ENCODE measurements at places on chromosomes 4 and X. TPM values are rescaled to one million over a fixed set of nuclear protein-coding genes. Genes with fewer than 3 reads are reported as not detected.

DNA sequence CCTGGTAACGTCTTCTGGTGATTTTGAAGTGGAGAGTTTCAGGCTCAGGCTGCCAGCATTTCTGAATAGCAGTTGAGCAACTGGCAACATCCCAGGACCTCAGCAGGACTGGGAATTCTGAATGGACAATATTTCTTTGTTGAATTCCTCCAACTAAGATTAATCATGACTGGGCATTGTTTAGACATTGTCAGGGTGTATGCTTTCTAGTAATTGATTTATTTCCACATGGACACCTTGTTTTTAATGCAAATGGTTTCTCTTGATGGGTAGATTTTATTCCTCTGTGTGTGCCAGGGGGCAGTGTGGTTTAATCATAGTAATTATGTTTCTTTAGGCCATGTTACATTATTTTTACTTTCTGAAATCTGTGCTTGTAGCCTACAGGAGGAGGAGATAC is 1004.7 kb upstream of the LCORL start:
- no peak for DNase-seq
- H3K4me1 ChIP-seq: no peaks in the 10 kb centered on the region
- H3K36me3 ChIP-seq: no peaks in the 10 kb centered on the region
- no peak overlapping the region for H3K4me3 ChIP-seq

Gene FAM193A
- total RNA-seq: 23.5 TPM

DNA sequence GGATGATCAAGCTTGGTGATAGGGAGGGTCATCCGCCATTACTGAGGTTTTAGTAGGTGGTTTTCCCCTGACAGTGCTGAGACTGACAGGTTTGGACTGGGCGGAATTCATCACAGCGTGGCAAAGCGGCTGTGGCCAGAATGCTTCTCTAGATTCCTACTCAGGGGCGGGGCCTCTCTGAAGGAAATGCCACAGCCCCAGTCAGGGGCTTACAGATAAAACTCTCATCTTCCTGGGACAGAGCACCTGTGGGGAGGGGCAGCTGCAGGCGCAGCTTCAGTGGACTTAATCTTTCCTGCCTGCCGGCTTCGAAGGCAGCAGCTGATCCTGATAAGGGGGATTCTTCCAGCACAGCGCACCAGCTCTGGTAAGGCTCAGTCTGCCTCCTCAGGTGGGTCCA is 316.7 kb downstream of the RPA4 start:
- H3K4me3 ChIP-seq: no peak overlapping the region
- H3K36me3 ChIP-seq: no peaks in the 10 kb centered on the region
- no peak overlapping the region for H3K27ac ChIP-seq
- no peaks in the 10 kb centered on the region for H3K4me1 ChIP-seq
- DNase-seq: no peak
- peaks cover 3% of the 10 kb centered on the region for H3K27me3 ChIP-seq

Gene LANCL3
- 0.06 TPM for total RNA-seq

DNA sequence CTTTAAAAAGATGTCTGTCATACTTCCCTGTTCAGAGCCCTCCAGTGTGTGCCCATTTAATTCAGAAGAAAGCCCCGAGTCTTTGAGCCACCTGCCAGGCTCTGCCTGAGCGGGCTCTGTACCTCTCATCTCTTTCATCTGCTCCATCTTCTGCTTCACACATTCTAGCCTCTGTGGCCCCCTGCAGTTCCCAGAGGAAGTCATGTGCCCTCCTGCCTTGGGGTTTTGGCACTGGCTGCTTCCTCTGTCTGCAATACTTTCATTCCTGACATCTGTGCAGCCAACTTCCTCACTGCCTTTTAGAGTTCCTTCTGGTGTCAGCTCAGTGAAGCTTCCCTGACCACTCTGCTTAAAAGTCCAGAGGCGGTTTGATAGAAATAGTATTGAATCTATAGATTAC is 6.2 kb upstream of the STK32B start:
- DNase-seq: peak; percentile 34
- no peaks in the 10 kb centered on the region for H3K36me3 ChIP-seq
- H3K4me3 ChIP-seq: no peak overlapping the region
- H3K27me3 ChIP-seq: peaks cover 3% of the 10 kb centered on the region
- no peak overlapping the region for H3K27ac ChIP-seq

DNA sequence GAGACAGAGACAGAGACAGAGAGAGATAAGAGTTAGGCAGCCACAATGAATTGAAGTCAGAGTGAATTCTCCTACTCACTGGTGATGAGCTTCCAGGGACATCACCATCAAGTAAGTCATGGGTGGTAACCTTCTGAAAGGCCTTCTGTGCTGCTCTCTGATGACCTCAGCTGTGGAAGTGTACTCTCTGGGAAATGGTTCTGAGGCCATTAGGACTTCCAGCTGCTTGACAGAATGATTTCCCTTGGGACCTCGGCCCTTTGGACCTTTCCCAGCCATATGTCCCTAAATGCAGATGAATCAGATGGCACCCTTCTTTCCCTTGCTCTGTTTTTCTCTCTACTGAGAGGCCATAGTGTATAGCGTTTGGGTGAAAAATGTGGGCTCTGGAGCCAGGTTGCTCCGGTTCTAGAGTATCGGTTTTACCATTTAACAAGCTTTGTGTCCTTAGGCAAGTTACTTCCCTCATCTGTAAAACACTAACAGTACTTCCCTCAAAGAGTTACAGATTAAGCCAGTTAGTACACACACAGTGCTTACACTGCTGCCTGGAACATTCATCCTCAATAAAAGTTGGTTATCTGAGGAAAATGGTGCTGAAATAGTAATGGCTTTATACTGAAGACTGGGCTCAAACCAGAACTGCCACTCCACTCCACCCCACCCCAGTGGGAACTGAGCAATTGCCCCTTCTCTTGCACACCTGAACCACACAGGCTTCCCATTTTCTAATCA is 7.6 kb downstream of the SEPTIN11 start:
- H3K4me3 ChIP-seq: no peak overlapping the region
- peak; percentile 15 for DNase-seq
- H3K27me3 ChIP-seq: no peaks in the 10 kb centered on the region

Gene LONRF3
- total RNA-seq: 6.5 TPM

GRCh38 chr4:48340276-48340964 is 909 bp upstream of the SLAIN2 start:
- H3K36me3 ChIP-seq: no peaks in the 10 kb centered on the region
- no peaks in the 10 kb centered on the region for H3K27me3 ChIP-seq
- H3K4me3 ChIP-seq: peak overlapping the region; percentile 86
- peak overlapping the region; percentile 95 for H3K27ac ChIP-seq

GRCh38 chr4:185711726-185712125 is 100.3 kb downstream of the SORBS2 start:
- no peaks in the 10 kb centered on the region for H3K27me3 ChIP-seq
- peak overlapping the region; percentile 85 for H3K27ac ChIP-seq
- H3K4me1 ChIP-seq: peaks cover 71% of the 10 kb centered on the region
- no peak overlapping the region for H3K4me3 ChIP-seq
- no peaks in the 10 kb centered on the region for H3K36me3 ChIP-seq
- no peak for DNase-seq

Gene CNKSR2
- total RNA-seq: 11.4 TPM

Data from adrenal gland (tissue), 19 donors.